Uterus (tissue), 4 donors: ENCODE measurements at places on chromosomes 13 and 19. TPM values are rescaled to one million over a fixed set of nuclear protein-coding genes. Genes with fewer than 3 reads are reported as not detected.

- no peak for DNase-seq
- no peak overlapping the region for H3K4me3 ChIP-seq
- H3K27me3 ChIP-seq = no peaks in the 10 kb centered on the region
Measured at GRCh38 chr19:38009650-38010242, 102.7 kb downstream of the SIPA1L3 start.

- H3K27me3 ChIP-seq = no peaks in the 10 kb centered on the region
- H3K4me1 ChIP-seq = peaks cover 3% of the 10 kb centered on the region
- peak; percentile 65 for DNase-seq
- H3K27ac ChIP-seq = peak overlapping the region; percentile 89
- peak overlapping the region; percentile 85 for H3K4me3 ChIP-seq
- H3K36me3 ChIP-seq = no peaks in the 10 kb centered on the region
Measured at GRCh38 chr19:10230173-10230860, 814 bp downstream of the S1PR2 start.

GRCh38 chr13:73661687-73662425, 472.3 kb downstream of the KLF12 start:
- H3K27me3 ChIP-seq = no peaks in the 10 kb centered on the region
- no peak for DNase-seq
- H3K4me1 ChIP-seq = no peaks in the 10 kb centered on the region
- H3K4me3 ChIP-seq = no peak overlapping the region
- H3K27ac ChIP-seq = no peak overlapping the region

DNA sequence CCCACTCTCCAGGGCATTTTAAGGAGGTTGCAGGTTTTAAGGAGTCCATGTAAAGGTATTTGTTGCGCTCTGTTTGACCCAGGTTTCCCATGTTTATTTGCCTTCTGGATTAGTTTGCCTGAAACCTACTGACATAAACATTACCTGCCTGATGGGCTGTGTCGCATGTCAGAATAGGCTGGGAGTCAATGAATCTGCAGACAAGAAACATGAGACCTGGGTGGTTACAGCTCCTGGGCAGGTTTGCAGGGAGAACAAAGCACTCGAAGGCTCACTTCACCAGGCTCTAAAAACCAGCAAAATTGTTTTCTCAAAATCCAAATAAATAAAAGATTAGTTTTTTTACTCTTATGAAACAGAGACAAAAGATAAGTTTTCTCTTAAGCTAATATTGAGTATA, 114.4 kb upstream of the SERTM1 start:
- no peak overlapping the region for H3K4me3 ChIP-seq
- H3K27me3 ChIP-seq = no peaks in the 10 kb centered on the region
- DNase-seq = no peak

DNA sequence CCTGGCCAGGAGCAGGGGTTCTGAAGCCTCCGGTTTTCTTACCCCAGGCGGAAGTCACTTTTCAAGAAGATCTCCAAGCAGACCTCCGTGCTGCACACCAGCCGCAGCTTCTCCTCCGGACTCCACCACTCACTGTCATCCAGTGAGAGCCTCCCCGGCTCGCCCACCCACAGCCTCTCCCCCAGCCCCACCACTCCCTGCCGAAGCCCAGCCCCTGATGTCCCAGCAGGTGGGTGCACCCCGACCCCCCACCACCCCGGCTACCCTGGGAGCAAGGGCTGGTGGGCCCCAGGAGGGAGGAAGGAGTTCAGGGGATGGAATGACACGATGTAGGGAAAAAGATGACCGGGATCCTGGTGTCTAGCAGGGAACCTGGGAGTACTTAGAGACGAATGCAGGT, 5.6 kb upstream of the PIK3R2 start:
- no peak for DNase-seq
- no peaks in the 10 kb centered on the region for H3K27me3 ChIP-seq
- no peaks in the 10 kb centered on the region for H3K4me1 ChIP-seq
- no peak overlapping the region for H3K4me3 ChIP-seq
- no peak overlapping the region for H3K27ac ChIP-seq

DNA sequence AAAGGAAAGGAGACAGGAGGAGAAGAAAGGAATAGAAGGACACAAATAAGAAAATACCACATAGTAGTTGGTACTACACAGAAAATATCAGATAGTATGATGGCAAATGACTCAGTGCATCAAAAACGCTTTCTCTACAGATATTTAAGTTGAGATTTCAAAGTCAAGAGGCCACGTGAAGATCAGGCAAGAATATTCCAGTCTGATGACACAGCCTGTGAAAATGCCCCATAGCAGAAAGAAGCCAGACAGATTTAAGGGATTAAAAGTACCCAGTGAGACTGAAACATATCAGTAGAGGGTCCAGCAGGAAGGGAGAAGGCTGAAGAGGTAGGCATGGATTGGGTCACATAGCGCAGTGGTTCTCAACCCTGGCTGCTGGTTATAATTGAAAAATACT, 113.7 kb downstream of the VWA8 start:
- no peak overlapping the region for H3K4me3 ChIP-seq
- no peaks in the 10 kb centered on the region for H3K4me1 ChIP-seq
- DNase-seq = no peak
- no peak overlapping the region for H3K27ac ChIP-seq
- H3K36me3 ChIP-seq = no peaks in the 10 kb centered on the region

- H3K27ac ChIP-seq = no peak overlapping the region
- DNase-seq = no peak
- no peaks in the 10 kb centered on the region for H3K4me1 ChIP-seq
- H3K4me3 ChIP-seq = peak overlapping the region; percentile 87
- H3K27me3 ChIP-seq = peaks cover 13% of the 10 kb centered on the region
Measured at GRCh38 chr19:32676186-32676894, 692 bp downstream of the RGS9BP start.

GRCh38 chr13:46667687-46668281, 114.8 kb downstream of the LRCH1 start:
- peaks cover 12% of the 10 kb centered on the region for H3K4me1 ChIP-seq
- H3K4me3 ChIP-seq = no peak overlapping the region

GRCh38 chr19:18848878-18849661, 17.3 kb downstream of the UPF1 start:
- peak overlapping the region; percentile 75 for H3K27ac ChIP-seq
- peak; percentile 69 for DNase-seq
- H3K4me3 ChIP-seq = no peak overlapping the region
- no peaks in the 10 kb centered on the region for H3K27me3 ChIP-seq
- peaks cover 54% of the 10 kb centered on the region for H3K4me1 ChIP-seq
- H3K36me3 ChIP-seq = no peaks in the 10 kb centered on the region

The BEST2 gene
- 0.29 TPM for total RNA-seq

- no peaks in the 10 kb centered on the region for H3K27me3 ChIP-seq
- H3K36me3 ChIP-seq = no peaks in the 10 kb centered on the region
- no peak overlapping the region for H3K4me3 ChIP-seq
- peaks cover 11% of the 10 kb centered on the region for H3K4me1 ChIP-seq
- no peak for DNase-seq
Measured at GRCh38 chr19:35122687-35123551, 7.3 kb downstream of the FXYD3 start.

GRCh38 chr13:44053208-44053607, 173.5 kb downstream of the LACC1 start:
- no peaks in the 10 kb centered on the region for H3K36me3 ChIP-seq
- H3K4me1 ChIP-seq = peaks cover 13% of the 10 kb centered on the region
- H3K27me3 ChIP-seq = no peaks in the 10 kb centered on the region
- no peak overlapping the region for H3K4me3 ChIP-seq
- H3K27ac ChIP-seq = peak overlapping the region; percentile 60

- peak; percentile 77 for DNase-seq
- H3K27me3 ChIP-seq = no peaks in the 10 kb centered on the region
- peak overlapping the region; percentile 95 for H3K27ac ChIP-seq
- H3K4me3 ChIP-seq = no peak overlapping the region
- peaks cover 8% of the 10 kb centered on the region for H3K4me1 ChIP-seq
Measured at GRCh38 chr19:13007292-13008045, 12.2 kb downstream of the NFIX start.

- H3K4me3 ChIP-seq = no peak overlapping the region
- H3K4me1 ChIP-seq = no peaks in the 10 kb centered on the region
- H3K27me3 ChIP-seq = no peaks in the 10 kb centered on the region
Measured at GRCh38 chr19:33047422-33047821, 17.3 kb downstream of the RHPN2 start.

- H3K27ac ChIP-seq = no peak overlapping the region
- H3K36me3 ChIP-seq = no peaks in the 10 kb centered on the region
- no peaks in the 10 kb centered on the region for H3K4me1 ChIP-seq
- DNase-seq = no peak
Measured at GRCh38 chr13:35763782-35764123, 287.3 kb upstream of the MAB21L1 start.

The ATXN8OS gene
- total RNA-seq = not detected

DNA sequence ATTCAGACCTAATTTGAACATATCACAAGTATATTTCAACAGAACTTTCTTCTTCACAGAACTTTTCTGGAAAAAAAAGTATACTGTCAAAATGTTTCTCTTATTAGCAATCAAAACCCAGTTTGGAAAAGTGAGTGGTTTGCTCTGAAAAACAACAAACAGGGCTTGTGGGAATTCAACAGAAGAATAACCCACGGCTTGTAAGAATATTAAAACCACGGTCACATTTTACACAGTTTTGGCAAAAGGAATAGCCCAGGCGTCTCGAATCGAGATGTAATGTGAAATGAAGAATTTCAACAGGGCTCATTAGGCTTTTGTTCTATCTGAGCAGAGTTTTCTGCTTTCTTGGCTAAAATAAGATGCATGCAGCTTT, 70.7 kb downstream of the COL4A2 start:
- H3K4me3 ChIP-seq = no peak overlapping the region
- peak overlapping the region; percentile 89 for H3K27ac ChIP-seq
- DNase-seq = no peak
- H3K36me3 ChIP-seq = no peaks in the 10 kb centered on the region
- peaks cover 19% of the 10 kb centered on the region for H3K4me1 ChIP-seq

DNA sequence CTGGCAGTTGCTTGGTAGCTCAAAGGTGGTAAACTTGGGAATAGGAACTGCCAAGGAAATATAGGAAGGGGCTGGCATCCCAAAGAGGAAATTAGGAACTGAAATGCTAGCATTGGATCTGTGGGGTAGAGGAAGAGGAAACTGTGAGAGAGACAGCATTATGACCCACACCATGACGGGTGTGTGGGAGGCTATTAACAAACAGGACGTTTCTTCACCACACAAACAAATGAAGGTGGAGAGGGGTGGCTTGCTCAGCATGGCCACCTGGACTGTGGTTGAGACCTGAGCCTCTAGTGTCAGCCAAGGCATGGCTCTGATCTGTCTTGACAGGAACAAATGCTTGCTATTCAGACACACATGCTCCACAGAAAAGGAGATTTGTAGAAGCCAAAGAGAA, 178.2 kb downstream of the B3GLCT start:
- no peaks in the 10 kb centered on the region for H3K4me1 ChIP-seq
- no peaks in the 10 kb centered on the region for H3K27me3 ChIP-seq
- H3K27ac ChIP-seq = no peak overlapping the region
- H3K4me3 ChIP-seq = no peak overlapping the region
- no peaks in the 10 kb centered on the region for H3K36me3 ChIP-seq

DNA sequence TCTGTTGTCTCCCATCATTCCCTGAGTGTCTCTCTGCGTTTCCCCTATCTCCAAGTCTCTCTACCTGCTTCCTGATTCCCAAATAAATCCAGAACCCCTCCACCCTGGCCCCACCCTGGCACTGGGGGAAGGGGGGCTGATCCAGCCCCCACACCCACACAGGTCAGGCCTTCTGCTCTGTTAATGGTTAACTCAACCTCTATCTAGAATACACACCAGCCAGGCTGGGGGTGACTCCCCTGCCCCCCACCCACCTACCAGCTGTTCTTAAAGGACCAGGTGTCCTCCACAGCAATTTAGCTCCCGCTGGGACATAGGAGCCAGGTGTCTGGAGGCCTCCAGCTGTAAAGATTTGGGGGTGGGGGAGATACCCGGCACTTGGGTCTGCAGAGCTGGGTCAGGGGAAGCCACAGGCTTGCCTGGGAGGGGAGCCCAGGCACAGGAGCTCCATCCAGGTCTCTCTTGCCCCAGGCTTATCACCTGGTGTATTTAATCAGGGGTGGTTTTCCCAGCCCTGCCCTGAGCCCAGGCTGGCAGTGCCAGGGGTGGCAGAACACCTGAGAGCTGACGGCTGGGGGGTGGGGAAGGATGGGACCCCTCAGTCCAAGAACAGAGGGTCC, 3.9 kb downstream of the IRF2BP1 start:
- no peak for DNase-seq
- no peak overlapping the region for H3K4me3 ChIP-seq
- no peaks in the 10 kb centered on the region for H3K27me3 ChIP-seq
- peaks cover 7% of the 10 kb centered on the region for H3K4me1 ChIP-seq
- H3K36me3 ChIP-seq = no peaks in the 10 kb centered on the region

DNA sequence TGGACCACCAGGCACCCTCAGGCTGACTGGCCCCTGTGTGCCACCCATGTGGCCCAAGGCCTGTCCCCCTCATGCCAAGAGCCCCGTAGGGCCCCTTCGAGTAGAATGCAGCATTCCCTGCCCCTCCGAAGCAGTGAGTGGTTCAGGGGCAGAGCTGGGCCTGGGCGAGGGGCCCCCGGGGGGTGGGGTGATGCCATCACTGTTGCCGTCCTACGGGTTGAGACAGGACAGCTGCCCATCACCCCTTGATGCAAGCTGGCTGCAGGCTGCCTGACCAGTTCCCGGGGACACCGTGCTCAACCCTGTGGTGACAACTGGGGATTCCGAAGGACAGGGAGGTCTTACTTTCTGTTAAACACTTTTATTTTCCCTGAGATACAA, 4.7 kb downstream of the SBNO2 start:
- peaks cover 26% of the 10 kb centered on the region for H3K4me1 ChIP-seq
- DNase-seq = no peak
- H3K4me3 ChIP-seq = peak overlapping the region; percentile 45
- H3K27ac ChIP-seq = peak overlapping the region; percentile 88

- no peak overlapping the region for H3K4me3 ChIP-seq
- DNase-seq = no peak
- no peaks in the 10 kb centered on the region for H3K27me3 ChIP-seq
- H3K4me1 ChIP-seq = no peaks in the 10 kb centered on the region
- H3K36me3 ChIP-seq = no peaks in the 10 kb centered on the region
Measured at GRCh38 chr13:66914155-66914554, 316.0 kb downstream of the PCDH9 start.

- H3K27me3 ChIP-seq = no peaks in the 10 kb centered on the region
- no peak for DNase-seq
- H3K4me3 ChIP-seq = no peak overlapping the region
- no peak overlapping the region for H3K27ac ChIP-seq
Measured at GRCh38 chr13:46267166-46267565, 55.4 kb downstream of the LRRC63 start.

DNA sequence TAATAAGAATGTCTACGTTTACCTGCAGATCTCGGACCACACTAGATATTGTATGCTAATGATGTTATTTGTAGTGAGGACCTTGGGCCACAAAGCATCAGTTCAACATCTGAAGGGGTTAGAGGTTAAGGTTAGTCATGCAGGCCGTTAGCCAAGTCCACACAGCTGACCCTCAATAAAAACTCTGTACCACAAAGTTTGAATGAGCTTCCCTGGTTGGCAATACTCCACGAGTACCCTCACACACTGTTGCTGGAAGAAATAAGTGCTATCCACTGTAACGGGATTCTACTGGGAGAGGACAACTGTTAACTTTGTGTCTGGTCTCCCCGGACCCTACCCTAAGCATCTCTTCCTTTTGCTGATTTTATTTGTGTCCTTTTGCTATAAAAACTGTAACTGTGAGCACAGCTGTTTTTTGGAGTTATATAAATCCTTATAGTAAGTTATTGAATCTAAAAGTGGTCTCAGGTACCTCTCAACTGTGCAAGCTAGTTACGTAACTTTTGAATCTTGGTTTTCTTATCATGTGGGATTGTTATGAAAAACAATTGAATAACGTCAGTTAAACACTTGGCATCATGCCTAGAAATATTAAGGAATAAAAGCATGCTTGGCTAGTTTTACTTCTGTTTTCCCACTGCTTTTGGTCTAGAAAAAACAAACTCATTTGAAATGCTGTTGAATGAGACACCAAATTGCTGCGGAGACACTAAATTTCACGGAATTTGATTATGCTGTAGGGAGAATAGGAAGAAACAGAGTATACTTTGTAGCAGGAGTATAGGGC, 181.5 kb downstream of the DNAJC3 start:
- no peaks in the 10 kb centered on the region for H3K36me3 ChIP-seq
- no peak overlapping the region for H3K4me3 ChIP-seq
- no peaks in the 10 kb centered on the region for H3K27me3 ChIP-seq
- H3K27ac ChIP-seq = no peak overlapping the region
